Stimulated activated memory B cell treated with anti-CD40 and anti-IgM and Interleukin-4, amounts not matched to agents 10 μg/mL and 1 μg/mL and 100 μg/mL, for 72 hours (primary cell): ENCODE measurements at places on chromosomes 11 and 22.

GRCh38 chr22:24156141-24156912 is 25.0 kb upstream of the SUSD2 start:
- ATAC-seq: peak; percentile 69

GRCh38 chr11:12441231-12441861 is 64.0 kb downstream of the PARVA start:
- no peak for ATAC-seq

- no peak for ATAC-seq
These were observed 4.9 kb downstream of the PPP1CA start for GRCh38 chr11:67396587-67397389.

DNA sequence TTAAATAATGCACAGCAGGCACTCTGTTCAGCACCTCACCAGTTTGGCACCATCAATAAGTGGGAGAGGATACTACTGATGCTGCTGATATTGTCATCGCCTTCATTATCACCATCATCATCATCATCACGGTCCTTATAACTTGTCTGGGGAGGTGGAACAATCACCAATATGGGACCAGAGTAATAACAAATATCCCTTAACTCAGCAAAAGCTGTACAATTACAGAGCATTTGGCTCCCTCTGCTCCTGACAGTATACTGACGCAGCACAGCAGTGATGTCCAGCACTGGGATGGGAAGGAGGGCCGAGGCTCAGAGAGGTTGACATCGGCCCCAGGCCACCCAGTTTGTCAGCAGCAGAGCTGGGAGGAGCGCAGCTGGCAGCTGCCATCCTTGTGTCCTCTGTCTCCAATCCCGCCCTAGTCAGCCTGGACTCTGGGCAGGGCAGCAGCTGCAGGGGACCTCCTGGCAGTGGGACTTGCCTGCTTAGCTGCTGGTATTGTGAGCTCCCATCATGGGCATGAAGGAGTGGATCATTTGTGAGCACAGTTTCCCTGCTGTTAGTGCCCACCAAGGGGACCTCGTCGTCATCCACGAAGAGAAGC is 90.0 kb downstream of the DHCR7 start:
- no peak for ATAC-seq

DNA sequence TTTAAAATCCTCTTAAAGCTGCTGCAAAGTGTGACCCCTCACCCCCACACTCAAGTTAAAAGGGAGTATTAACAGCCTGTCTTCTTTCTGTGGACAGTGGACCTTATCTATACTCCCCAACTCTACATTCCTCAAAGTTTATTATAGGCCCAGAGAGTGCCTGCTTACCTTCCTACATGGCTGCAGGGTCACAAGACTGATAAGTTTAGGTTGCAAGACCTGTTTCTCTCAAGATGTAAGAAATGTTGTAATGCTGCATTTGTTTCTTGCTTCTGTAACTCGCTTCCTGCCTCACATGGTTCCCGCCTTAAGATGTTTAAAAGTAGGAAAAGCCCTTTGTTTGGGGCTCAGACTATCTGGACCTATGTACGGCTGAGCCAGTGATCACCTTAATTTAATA is 10.1 kb upstream of the NXPE1 start:
- no peak for ATAC-seq

DNA sequence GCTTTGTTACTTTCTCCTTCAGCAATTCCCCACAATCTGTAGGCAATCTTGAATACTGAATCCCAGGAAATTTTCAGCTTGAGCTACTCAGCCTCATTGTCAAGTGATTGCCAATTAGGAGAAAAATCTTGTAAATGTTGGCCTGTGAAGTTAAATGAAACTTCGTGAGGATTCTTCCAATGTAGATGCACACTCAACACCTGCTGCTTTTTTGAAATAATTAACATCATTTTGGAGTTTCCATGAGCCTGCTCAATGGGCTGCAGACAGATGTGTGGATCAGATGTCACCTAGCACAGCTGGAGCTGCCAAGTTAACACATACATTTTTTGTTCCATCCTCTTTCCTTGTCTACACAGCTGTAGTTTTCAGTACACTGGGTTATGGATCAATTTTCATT is 645.6 kb upstream of the LUZP2 start:
- no peak for ATAC-seq

DNA sequence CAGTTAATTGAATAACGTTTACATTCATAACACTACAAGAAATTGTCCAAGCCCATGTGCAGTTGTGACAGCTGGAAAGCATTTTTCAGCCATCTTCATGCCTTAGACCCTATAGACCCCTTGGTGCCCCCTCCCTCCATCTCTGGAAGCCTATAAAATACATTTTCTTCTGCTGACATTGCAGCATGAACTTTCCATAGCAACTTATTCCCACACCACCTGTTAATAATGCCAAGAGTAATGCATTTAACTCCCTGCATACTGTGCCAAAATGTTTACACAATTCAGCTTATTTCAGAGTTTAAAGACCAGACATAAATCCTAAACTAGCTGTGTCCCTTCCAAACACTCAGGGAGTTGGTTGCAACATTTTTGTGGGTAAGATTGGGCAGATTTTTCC is 143.0 kb upstream of the ARHGAP20 start:
- ATAC-seq: no peak

GRCh38 chr22:39913886-39914285 is 13.0 kb downstream of the GRAP2 start:
- ATAC-seq: no peak

DNA sequence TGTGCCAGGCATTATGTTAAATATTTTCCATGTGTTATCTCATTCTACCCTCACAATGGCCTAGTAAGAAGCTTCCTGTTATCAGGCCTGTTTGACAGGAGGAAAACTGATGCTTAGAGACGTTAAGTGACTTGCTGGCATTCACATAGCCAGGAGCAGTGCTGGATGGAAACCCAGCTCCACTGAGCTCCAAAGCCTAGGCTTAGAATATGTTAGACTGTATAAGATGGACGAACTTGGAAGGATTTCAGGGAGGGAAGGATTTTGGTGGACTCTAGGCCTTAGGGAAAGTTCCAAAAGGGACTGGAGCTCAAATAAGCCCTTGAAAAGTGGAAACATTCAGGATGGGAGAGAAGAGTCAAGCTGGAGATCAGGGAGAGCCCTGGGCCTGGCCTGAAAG is 2.1 kb downstream of the CD44 start:
- no peak for ATAC-seq

DNA sequence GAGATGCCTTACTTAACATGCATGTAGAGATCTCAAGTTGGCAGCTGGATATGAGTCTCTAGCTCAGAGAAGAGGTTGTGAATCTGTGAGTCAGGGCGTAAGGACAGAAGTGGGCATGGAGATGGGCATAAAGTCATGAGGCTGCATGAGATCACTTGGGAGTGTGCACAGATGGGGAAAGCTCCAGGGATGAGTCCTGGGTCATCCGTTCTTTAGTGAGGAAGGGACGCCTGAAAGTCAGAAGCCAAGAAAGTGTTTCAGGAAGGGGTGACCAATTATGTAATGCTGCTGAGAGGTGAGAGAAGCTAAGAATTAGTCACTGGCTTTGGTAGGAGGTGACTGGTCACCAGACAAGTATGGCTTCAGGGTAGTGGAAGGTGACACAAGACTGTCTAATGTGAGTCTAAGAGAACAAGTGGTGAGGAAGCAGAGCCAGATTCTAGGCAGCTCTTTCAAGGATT is 6.7 kb downstream of the ACP2 start:
- no peak for ATAC-seq

DNA sequence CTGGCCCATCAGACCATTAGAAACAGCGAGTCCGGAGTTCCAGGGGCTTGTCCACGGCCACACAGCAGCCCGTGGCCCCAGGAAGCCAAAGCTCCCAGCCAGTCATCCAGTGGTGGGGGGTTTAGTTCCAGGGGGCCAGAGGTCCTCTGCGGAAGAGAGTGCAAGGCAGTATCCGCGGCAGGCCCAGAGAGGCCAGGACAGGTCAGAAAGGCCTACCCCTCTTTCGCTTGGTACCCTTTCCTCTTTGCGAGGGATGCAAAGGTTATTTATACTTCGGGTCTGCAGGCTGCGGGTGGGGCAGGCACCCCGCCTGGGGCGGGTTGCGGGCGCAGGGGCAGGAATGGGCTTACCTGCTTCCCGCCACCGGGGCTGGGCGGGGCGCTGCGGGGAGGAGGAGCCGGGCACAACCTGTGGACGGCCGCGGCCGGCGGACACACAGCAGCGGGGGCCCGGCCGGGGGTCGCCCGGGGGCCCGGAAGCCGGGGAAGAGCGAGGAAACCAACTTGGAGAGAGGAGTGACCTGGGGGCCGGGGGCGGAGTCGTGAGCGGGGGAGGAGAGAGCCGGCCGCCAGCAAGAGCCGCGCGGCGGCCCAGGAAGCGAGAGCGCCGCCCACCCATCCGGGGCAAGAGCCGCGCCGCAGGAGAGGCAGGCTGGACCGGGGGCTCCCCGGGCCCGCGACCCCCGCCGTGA is at the start of gene SH3BP1:
Gene SH3BP1, plus strand, starts transcription at position 600 of the 691 bp plus-strand sequence. CDS start 119 bp downstream, outside the sequence.
- ATAC-seq: peak; percentile 50

DNA sequence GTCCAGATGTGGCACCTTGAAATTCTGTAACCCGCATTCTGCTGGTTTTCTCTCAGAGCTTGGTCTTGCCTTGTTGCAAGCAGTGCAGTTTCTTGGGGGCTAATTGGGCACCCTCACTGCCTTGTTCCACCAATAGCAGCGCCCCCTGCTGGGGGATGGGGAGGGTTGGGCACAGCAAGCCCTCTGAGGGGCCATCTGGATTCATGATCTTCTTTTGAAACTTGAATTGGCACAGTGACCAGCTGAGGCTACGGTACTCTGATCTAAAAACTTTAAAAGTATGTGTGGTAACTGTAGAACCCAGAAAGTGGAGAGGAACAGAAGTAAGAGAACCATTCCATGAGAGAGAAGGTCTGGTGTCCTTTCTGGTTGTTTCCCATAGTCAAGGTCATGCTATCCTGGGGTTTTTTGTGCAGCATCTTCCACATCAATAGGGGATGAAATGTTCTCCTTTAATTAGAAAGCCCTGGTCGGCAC is 64.2 kb downstream of the MED15 start:
- ATAC-seq: no peak

DNA sequence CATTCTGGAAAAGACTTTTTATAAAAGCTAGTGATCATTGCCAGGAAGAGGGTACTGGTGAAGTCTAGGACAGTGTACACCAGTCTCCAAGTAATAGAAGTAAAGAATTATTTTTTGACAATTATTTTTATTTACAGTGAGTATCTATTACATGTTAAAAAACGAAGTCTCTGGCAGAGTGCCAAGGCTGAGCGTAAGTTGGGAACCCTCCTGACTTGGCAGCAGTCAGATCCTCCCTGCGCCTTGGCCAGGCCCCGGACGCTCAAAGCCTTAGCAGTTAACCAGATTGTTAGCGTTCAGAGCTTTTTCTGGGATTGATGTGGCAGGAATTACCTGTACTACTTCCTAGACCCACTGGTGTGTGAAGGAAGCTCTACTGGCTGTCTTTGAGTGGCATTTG is 38.1 kb upstream of the CTTN start:
- ATAC-seq: no peak

- ATAC-seq: no peak
These were observed 104.6 kb downstream of the ATXN10 start for GRCh38 chr22:45776313-45776585.

- no peak for ATAC-seq
These were observed 762 bp upstream of the TBC1D22A start for GRCh38 chr22:46761539-46762237.

GRCh38 chr11:118572061-118572980 is at the start of gene ARCN1:
TSS of gene ARCN1 (plus strand) at chr11:118572409. CDS start at chr11:118572548, 139 bp downstream.
- peak; percentile 92 for ATAC-seq

DNA sequence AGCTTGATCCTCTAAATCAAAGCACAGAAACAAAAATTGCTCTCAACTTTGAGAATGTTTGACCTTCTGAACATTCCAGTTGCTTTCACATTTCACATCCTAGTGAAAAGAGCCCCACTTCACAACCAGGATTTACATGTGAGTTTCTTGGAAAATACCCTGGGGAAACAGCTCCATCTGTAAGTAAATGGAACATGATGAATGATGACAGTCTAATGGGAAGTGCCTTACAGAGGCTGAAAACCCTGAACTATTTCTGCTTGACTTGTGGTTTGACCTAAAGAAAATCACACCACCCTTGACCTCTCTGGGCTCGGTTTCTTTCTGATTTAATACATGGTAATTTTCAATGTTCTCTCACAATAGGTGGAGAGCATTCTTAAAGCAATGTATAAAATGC is 499.4 kb upstream of the API5 start:
- ATAC-seq: no peak

DNA sequence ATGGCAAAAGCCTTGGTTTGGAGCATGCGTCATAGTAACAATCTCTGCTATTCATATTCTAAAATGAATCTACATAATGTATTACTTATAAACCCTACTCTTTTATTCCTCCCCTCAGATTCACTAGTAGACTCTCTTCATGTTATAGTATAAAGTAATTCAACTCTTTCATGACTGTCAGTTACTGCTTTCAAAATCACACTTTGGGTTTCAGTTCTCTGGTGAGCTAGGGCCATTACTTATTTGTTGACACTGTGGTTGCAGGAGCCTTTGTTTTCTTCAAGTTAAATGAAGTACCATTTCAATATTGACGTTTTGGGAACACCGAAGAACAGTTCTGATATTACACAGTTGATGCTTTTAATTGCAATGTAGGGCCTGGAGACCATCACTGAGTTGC is 378.4 kb downstream of the DDX10 start:
- ATAC-seq: no peak

GRCh38 chr11:109695696-109696095 is 273.7 kb downstream of the C11orf87 start:
- ATAC-seq: no peak

GRCh38 chr11:68011051-68011943 is 1.2 kb downstream of the ALDH3B1 start:
- no peak for ATAC-seq

GRCh38 chr22:33913188-33913587 is 7.1 kb downstream of the LARGE1 start:
- no peak for ATAC-seq

- no peak for ATAC-seq
These were observed 334.5 kb downstream of the RAB38 start for GRCh38 chr11:87840786-87841185.

GRCh38 chr11:122031813-122032212 is 84.2 kb downstream of the BLID start:
- ATAC-seq: no peak

DNA sequence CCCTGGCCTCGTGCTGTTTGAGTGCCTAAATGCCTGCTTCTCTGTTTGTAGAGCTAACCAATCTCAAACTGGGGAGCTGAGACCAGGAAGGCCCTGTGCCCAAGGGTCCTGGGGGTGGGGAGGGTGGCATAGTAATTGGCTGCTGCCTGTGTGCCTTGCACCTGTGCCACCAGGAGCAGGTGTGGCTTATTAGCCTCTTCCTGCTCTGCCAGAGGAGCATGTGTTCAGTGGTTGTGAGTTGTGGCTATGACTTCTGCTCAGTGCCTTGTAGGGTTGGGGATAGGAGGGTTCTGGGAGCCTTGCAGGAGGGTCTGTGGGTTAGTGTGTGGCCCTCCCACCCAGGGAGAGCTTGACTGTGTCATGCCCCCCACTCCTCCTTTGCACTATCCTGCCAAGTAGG is 109.2 kb downstream of the ZBTB16 start:
- peak; percentile 28 for ATAC-seq

- ATAC-seq: no peak
These were observed 805 bp upstream of the QSER1 start for GRCh38 chr11:32891657-32892354.

DNA sequence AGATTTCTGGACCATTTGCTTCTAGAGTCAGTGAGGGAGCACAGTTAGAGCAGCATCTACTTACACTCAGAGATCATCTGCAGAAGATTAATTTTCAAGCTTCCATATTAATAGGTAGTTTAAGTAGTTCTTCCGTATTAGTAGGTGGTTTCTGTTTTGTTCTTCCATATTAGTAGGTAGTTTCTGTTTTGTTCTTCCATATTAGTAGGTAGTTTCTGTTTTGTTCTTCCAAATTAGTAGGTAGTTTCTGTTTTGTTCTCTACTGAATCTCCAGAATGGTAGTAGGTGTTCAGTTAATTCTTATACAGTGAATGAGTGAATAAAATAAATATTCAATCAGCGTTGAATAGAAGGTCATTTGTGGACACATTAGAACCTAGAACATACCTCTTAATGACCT is 175.7 kb downstream of the TMEM135 start:
- ATAC-seq: no peak
